ENCODE measurements at places on chromosomes 5 and 9.
A peak's percentile ranks its signal among the peaks of the same experiment; 100 is the strongest.

GRCh38 chr5:88248743-88249540, 19.7 kb downstream of the TMEM161B start:
- DNase-seq, result no peak

GRCh38 chr5:64637837-64638443, 52.4 kb upstream of the SHISAL2B start:
- DNase-seq, result no peak

GRCh38 chr9:130461731-130462130, 17.0 kb downstream of the ASS1 start:
- DNase-seq, result no peak

DNA sequence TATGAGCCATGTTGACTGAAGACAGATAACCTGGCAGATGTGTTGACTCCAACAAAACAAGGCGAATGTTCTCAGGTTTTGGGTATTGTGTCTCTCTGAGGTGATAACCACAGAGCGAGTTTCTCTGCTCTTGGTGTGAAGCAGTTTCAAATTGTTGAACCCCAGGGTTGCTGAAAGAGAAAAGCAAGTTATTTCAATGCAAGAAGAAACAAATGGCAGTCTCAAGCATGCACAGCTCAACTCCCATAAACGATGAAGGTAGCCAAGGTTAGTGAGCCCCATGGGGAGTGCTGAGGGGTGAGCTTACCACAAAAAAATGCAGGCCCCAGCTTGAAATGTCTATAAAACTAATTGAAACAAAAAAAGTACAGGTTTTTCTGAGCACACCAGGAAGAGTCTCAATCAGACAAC, 220.8 kb upstream of the DAPK1 start:
- DNase-seq, result no peak

- no peak for DNase-seq
Observed at GRCh38 chr5:77259476-77259875, 49.0 kb downstream of the PDE8B start.

- DNase-seq, result no peak
Observed at GRCh38 chr5:11803436-11803835, 100.8 kb downstream of the CTNND2 start.

DNA sequence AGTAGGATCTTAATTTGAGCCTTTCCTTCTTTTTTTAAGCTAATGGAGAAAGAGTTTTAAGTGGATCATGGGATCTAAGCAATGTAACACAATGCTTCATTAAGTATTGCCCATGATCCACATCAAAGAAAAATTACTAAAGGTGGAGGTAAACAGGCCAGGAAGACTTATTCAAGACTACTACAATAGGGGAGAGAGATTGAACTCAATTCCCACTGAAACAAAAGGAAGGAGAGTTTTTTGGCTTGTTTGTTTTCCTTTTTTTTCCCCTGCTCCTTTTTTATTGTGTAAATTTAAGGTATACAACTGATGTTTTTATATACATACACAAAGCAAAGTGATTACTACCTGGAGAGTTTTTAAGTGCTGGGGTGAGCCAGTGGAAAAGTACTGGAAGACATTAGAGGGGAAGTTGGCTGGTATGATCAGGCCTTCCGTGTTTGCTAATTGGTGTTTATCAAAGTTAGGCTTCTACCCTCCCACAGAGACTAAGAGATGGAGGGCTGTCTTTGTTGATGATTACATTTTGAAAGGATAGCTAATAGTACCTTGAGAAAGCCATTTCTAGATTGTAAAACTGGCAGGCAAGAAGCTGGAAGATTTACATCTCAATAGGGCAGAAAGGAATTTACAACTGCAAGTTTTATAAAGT, 262.7 kb downstream of the CHSY3 start:
- DNase-seq, result no peak

GRCh38 chr5:157265714-157266285, at the start of gene CYFIP2:
CYFIP2 (plus strand) TSS chr5:157266123; CDS start chr5:157285362, 19,239 bp downstream.
- peak; percentile 32 for DNase-seq

- no peak for DNase-seq
Observed at GRCh38 chr5:88772831-88773230, 110.2 kb downstream of the MEF2C start.

GRCh38 chr5:76401801-76402250, 1.3 kb upstream of the IQGAP2 start:
- DNase-seq, result no peak

DNA sequence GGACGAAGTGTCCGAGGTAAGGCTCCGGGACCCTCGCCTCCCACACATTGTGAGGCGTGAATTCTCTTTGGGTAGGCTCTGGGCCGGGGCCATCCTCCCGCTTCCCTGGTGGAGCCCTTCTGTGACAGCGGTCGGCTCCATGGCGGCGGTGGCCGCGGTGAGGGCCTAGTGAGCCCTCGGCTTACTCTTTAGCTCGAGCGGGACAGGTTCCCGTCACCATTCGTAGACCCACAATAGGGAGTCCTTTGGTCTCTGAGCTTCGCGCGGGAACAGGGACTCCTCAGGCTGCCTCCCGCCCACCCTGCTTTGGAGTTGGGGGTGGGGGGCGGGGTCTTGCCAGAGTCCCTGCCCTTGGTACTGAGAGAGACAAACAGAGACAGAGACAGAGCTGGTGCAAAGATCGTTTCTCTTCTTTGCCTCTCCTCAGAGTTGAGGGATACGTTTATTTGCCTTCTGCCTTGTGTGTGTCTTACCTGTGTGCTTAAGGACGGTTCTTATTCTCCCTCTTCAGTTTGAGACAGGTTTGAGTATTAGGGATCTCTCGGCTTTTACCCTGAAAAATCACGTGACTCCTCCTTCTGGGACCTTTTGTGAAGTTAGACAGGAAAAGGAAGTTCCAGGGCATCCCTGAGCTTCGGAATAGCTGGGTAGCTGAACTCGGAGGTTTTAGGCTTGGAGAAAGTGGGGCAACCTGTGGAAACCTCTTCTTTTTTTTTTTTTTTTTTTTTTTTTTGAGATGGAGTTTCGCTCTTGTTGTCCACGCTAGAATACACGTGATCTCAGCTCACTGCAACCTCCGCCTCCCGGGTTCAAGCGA, 833 bp downstream of the ANKHD1 start:
- DNase-seq, result peak; percentile 26

GRCh38 chr9:101400120-101400519, 1.5 kb downstream of the ZNF189 start:
- DNase-seq, result no peak

DNA sequence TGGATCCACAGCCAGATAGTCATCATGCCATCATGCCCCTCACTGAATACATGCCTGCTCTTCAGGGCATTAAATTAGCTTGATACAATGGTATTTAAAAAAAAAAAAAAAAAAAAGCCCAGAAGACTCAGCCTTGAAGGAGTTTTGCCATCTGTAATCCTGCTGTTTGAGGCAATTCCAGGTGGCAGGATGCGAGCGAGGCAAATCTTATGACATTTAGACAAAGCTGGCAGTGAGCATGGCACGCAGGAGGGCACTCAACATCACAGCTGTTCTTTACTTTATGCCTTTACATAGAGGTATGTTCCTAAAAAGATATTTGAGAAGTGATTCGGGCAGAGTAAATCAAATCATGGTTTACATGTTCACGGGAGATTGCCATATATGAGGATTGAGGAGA, 692.0 kb upstream of the DMAC1 start:
- DNase-seq, result no peak

GRCh38 chr9:69945671-69946141, 97.9 kb upstream of the MAMDC2 start:
- peak; percentile 15 for DNase-seq

GRCh38 chr9:93051680-93052089, 6.8 kb upstream of the SUSD3 start:
- no peak for DNase-seq

- no peak for DNase-seq
Observed at GRCh38 chr9:132004323-132004722, 75.3 kb downstream of the MED27 start.
